ENCODE measurements at places on chromosomes 4 and X. TPM values are rescaled to one million over a fixed set of nuclear protein-coding genes. Genes with fewer than 3 reads are reported as not detected.

Gene NMU
- total RNA-seq: 2.8 TPM

Gene NHSL2
- total RNA-seq: 6.9 TPM

Gene CNGA1
- total RNA-seq: 3.4 TPM

Gene GATA1
- total RNA-seq: 1.1 TPM

Gene TRIM2
- total RNA-seq: 67.3 TPM

Gene ZMAT1
- 2.8 TPM for total RNA-seq

Gene GASK1B
- 46.3 TPM for total RNA-seq

Gene LDB2
- total RNA-seq: 60.4 TPM

Gene TMEM185A
- 21.0 TPM for total RNA-seq

Gene ZDHHC9
- 19.0 TPM for total RNA-seq

Gene MAGEB18
- not detected for total RNA-seq

Gene SPANXA1
- not detected for total RNA-seq

Gene TSPAN6
- total RNA-seq: 29.3 TPM

Gene TKTL2
- total RNA-seq: not detected

Gene ETDA
- total RNA-seq: not detected

Gene PTPN13
- 78.6 TPM for total RNA-seq

Gene STATH
- not detected for total RNA-seq

Gene METAP1
- total RNA-seq: 25.3 TPM
